ENCODE measurements at places on chromosomes 6 and 20. TPM values are rescaled to one million over a fixed set of nuclear protein-coding genes. Genes with fewer than 3 reads are reported as not detected.

The RHAG gene
- not detected for total RNA-seq

The CEP250 gene
- 24.0 TPM for total RNA-seq

The SSR1 gene
- total RNA-seq, result 182 TPM

The C6orf52 gene
- total RNA-seq, result 0.65 TPM

The LY6G6F gene
- total RNA-seq, result not detected

All from articular chondrocyte of knee joint (primary cell).